ENCODE measurements at places on chromosomes 6 and 20.

DNA sequence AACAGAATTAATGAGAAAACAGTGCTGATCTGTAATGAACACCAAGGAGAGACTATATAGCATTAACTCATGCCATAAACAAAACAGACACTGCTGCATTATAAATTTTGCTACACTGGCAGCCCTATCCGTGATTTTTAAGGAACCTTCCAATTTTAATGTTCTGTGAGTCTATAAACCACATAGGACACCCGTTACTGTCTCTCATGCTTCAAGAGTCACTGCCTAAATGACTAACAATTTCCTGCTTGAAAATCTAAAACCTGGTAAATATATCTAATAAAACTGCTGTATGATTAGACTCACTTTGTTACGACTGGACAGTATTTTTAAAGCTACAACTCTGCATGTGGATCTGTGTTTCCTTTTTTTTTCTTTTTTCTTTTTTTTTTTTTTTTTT lies 8.7 kb downstream of the CHD6 start:
- DNase-seq = no peak

DNA sequence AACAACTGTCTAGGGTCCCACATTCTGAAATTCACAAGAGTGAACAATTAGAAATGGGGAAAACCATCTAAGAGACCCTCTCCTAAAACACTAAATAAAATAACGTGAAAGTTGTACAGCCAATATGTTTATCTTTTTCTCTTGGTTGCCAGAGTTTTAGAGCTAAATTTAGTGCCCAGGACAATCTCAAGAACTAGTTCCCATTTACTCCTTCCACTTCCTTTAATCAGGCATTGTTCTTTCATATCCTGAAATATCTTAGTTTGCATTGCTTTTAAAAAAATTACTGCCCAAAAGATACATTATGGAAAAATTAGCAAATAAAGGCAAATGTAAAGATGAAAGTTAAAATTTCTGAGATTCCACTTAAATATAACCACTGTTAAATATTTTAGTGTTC lies 33.1 kb upstream of the UBR2 start:
- no peak for DNase-seq

GRCh38 chr20:49187330-49187850 lies 744 bp downstream of the STAU1 start:
- peak; percentile 1 for DNase-seq

GRCh38 chr20:31815408-31816188 lies 3.6 kb upstream of the MYLK2 start:
- no peak for DNase-seq

DNA sequence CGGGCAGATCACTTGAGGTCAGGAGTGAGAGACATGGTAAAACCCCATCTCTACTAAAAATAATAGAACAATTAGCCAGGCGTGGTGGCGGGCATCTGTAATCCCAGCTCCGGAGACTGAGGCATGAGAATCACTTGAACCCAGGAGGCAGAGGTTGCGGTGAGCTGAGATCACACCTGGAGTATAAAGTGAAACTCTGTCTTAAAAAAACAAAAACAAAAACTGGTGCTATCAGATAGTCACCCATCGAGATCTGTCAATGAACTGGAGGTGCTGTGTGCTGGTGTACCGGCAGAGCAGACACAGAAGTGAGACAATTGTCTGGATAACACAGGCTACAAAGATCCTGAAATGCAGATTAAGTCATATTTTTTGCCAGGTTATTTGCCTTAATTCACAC lies 24.7 kb downstream of the CTCFL start:
- no peak for DNase-seq

GRCh38 chr6:85185977-85186376 lies 263.9 kb upstream of the NT5E start:
- DNase-seq = no peak

- DNase-seq = no peak
These were observed 8.1 kb upstream of the DDR1 start for GRCh38 chr6:30876039-30876730.

- no peak for DNase-seq
These were observed 15.1 kb downstream of the BMP7 start for GRCh38 chr20:57251344-57251743.

GRCh38 chr20:39698752-39699151 lies 736.6 kb downstream of the DHX35 start:
- DNase-seq = no peak

- no peak for DNase-seq
These were observed 62.4 kb upstream of the QKI start for GRCh38 chr6:163352011-163352685.

GRCh38 chr20:38658879-38659596 lies 57.4 kb downstream of the ARHGAP40 start:
- peak; percentile 12 for DNase-seq

DNA sequence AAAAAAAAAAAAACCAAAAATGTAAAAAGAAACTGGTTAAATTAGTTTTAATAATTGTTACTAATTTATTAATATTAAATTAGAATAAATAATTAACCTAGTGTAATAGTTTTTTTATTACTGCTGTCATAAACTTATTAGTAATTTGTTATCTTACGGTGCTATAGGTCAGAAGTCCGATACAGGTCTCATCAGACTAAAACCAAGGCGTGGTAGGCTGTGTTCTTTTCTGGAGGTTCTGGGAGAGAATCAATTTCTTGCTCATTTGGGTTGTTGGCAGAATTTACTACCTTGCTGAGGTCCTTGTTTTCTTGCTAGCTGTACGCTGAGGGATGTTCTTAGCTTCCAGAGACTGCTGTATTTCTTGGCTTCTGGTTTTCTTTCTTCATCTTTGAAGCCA lies 85.9 kb upstream of the RNF24 start:
- DNase-seq = no peak

GRCh38 chr20:3744806-3745685 lies 12.6 kb downstream of the HSPA12B start:
- peak; percentile 79 for DNase-seq

GRCh38 chr6:84284428-84285049 lies 57.1 kb upstream of the CEP162 start:
- no peak for DNase-seq

DNA sequence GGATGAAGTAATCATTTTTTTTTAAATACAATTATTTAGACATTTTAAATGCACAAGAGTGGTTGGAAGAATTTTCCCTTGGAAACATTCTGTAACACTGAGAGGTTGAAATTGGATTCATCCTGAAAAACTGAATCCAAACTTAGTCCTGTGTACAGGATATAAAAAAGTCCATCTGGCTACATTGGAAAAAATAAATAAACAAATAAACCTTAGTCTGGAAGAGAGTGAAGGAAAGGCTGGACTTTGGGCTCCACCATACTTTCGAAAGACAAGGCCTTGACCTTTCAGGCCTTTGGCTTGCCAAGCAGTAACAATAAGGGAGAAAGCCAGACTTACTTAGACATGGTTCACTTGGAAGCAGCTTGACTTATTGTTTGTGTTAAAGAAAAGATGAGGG lies 664.3 kb downstream of the TENT5A start:
- no peak for DNase-seq

DNA sequence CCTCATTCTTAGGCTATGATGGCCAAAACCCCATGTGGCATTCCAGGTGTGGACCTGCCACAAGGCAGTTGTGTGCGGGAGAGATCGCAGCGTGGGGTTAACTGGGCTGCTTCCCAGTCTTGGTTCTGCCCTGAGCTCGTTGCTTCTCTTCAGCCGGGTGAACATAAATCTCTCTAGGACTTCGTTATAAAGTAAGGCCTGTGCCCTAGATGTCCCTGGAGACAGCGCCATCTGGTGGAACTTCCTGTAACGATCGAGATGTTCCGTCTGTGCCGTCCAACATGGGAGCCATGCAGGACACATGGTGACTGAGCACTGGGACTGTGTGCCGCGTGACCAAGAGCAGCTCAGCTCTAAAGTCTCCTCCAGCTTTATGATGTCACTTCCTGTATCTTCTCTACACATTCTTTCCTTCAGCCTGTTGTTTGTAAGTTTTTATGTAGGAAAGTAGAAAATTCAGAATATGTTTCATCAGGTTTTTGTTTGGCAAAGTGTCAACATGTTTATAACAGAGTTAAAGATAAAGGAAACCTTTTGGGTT lies 26.8 kb upstream of the RPP40 start:
- peak; percentile 59 for DNase-seq

GRCh38 chr6:22884456-22884855 lies 315.1 kb downstream of the HDGFL1 start:
- DNase-seq = no peak

DNA sequence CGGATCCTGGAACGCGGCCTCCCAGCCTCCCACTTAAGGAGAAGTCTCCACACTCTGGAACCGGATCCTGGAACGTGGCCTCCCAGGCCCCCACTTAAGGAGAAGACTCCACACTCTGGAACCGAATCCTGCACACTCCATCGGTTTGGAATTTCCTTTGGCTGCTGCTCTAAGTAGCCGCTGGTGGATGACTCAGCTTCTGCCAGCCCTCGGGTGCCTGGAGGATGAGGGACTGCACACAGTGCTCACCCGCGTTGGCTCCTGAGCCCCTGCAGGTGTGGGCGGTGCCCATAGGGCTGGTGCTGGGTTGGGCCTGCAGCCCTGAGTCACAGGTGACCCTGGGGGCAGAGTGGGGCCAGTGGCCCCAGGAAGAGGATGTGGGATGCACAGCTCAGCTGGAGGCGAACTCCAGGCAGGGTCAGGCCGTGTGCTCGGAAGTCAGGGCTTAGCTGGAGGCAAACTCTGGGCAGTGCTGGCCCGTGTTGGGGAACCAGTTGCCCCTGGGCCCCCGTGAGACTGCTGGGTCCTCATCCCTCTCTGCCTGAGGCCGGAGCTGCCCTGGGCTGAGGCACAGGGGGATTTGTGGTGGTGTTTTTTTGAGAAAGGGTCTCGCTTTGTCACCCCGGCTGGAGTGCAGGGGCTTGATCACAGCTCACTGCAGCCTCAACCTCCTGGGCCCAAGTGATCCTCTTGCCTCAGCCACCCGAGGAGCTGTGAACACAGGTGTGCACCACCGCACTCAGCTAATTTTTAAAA lies 13.9 kb upstream of the TNFRSF6B start:
- no peak for DNase-seq

DNA sequence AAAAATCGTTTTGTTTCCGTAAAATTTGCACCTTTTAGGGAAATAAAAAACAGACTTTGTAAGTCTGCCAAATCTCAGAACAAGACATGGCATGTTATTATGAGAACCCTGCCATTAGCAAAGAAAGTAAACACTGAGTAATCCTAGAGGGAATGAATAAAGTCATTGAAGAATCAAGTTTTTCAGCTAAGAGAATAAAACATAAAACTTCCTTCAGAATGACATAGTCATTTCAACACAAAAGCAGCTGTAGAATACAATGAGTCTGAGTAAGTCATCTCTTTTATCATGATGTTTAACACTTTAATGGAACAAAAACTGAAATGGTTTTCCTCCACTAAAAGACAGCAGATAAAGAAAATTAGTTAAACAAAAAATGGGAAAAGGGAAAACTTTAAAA lies 10.3 kb upstream of the DST start:
- no peak for DNase-seq

- no peak for DNase-seq
These were observed 4.2 kb upstream of the CTSZ start for GRCh38 chr20:59010995-59011873.

DNA sequence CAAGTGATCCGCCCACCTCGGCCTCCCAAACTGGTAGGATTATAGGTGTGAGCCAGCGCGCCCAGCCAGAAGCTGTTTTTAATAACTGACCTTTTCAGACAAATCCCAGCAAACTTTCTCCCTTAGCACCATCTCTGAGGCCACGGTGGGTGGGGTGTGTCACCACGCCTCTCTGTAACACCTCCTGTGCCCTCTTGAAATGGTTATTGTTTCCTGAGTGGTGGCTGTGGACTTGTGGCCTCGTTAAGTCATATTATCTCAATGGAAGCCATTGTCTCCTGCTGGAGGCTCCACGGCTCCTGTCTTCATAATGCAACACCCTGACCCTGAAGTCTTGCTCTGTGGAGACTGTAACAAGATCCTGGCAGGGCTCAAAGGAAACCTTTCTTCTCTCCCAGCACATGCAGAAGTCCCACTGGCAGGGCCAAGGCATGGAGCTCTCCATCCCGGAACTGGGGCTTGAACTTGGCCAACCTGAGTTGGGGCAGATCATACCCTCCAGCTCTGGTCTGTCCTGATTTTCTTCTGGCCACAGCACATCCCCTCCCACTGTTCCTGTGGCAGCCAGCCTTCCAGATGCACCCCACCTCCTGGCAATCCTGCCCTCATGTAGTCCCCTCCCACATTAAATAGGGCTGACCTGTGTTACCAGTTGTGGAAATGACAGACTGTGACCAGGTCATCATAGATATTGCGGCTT lies 81.1 kb downstream of the SNX5 start:
- no peak for DNase-seq
